ENCODE measurements at places on chromosomes 6 and 20.
A peak's percentile ranks its signal among the peaks of the same experiment; 100 is the strongest.

GRCh38 chr6:164925681-164926530 lies 383.5 kb downstream of the C6orf118 start:
- DNase-seq, result no peak

GRCh38 chr6:5078121-5078669 lies 6.9 kb upstream of the PPP1R3G start:
- no peak for DNase-seq

GRCh38 chr6:68891419-68891818 lies 256.3 kb downstream of the ADGRB3 start:
- DNase-seq, result no peak

GRCh38 chr6:44630125-44631028 lies 242.9 kb downstream of the CDC5L start:
- DNase-seq, result no peak

- peak; percentile 66 for DNase-seq
Observed at GRCh38 chr6:44223319-44224028, at the start of gene SLC29A1. Gene SLC29A1, plus strand, starts transcription at chr6:44223595. Its CDS starts 3,719 bp downstream, at chr6:44227314.

- no peak for DNase-seq
Observed at GRCh38 chr6:32244270-32244669, 20.4 kb upstream of the NOTCH4 start.

DNA sequence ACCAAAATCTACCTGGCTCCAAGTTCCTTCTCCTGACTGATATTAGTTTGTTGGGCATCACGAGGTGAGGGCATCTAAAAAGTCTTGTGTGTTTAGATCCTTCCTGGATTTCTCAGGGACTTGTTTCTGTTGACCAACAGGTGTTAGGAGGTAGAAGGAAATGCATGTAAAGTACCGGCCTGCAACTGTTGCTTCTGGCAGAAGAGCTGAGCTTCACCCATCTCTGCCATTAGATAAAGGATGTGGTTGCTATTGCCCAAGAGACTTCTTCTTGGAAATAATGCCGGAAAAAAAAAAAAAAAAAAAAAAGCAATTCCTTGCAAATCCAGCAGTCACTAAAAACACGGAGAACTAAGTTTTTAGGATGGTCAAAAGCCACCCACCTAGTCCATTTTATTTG lies 303.1 kb downstream of the CDH26 start:
- DNase-seq, result no peak

DNA sequence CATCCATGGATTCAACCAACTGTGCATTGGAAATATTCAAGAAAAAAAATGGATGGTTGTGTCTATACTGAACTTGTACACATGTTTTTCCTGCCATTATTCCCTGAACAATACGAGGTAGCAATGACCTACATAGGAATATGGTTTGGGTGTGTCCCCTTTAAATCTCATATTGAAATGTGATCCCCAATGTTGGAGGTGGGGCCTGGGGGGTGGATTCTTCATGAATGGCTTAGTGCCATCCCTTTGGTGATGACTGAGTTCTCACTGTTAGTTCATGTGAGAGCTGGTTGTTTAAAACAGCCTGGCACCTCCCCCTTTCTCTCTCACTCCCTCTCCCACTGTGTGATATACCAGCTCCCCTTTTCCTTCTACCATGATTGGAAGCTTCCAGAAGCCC lies 139.8 kb upstream of the BACH2 start:
- no peak for DNase-seq

DNA sequence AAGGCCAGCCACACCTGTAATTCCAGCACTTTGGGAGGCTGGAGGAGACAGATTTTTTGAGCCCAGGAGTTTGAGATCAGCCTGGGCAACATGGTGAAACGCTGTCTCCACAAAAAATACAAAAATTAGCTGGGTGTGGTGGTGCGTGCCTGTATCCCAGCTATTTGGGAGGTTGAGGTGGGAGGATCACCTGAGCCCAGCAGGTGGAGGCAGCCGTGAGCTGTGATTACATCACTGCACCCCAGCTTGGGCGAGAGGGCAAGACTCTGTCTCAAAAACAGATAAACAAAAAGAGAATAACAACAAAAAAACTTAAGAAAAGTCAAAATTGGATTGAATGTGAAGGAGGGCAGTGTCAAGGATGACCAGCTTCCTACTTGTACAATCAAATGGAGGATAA lies 2.9 kb downstream of the TPD52L1 start:
- no peak for DNase-seq

DNA sequence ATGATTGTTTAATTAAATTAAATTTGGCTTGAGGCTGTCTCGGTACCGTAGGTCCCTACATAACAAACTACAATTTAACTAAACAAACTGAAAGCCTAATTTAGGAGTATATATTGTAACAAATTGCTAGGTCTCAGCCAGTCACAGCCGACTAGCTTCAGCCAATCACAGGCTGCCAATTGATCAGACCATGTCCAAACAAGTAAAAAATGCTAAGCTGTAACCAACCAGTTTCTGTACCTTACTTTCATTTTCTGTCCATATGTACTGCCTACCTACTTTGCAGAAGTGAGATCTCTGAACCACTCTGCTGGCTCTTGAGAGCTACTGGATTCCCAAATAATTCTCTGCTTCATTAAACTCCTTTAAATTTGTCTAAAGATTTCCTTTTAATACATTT lies 648.0 kb upstream of the GJE1 start:
- no peak for DNase-seq

DNA sequence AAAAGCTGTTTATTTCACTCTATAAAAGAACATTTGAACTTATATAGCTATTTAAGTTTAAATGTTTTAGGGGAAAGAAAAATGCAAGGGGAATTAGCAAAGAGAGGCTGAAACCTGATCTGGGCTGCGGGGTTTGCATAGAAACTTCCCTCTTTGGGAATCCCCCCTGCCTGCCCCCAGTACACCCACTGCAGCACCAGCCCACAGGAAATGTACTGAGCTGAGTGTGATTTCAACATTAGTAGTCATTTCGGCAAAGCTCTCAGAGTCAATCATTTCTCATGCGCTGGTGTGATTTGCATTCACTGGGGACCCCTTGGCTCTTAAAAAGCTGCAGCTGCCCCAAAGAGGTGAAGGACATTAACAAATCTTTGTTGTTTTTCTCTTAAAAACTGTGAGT lies 859.4 kb downstream of the MAFB start:
- DNase-seq, result no peak

GRCh38 chr6:45687570-45687969 lies 309.8 kb upstream of the SUPT3H start:
- DNase-seq, result no peak

DNA sequence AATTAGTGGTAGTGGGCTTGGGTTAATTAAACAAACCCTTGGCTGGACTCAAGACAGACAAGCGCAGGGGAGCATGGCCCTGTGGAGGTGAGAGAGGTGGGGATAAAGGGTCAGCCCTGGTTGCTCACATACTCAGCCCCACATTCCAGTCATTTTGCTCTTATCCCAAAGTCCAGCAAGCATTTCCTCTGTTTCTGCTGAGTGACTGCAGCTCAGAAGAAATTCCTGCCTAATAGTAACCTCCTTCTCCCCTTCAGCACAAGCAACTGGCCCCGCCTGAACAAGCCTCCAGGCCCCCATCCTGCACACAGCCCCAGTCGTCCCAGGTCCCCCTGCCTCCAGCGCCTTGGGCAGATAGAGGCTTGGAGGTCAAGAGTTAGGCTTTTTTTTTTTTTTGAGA lies 3.6 kb upstream of the TFEB start:
- DNase-seq, result no peak

- no peak for DNase-seq
Observed at GRCh38 chr6:6694825-6695624, 106.5 kb downstream of the LY86 start.

DNA sequence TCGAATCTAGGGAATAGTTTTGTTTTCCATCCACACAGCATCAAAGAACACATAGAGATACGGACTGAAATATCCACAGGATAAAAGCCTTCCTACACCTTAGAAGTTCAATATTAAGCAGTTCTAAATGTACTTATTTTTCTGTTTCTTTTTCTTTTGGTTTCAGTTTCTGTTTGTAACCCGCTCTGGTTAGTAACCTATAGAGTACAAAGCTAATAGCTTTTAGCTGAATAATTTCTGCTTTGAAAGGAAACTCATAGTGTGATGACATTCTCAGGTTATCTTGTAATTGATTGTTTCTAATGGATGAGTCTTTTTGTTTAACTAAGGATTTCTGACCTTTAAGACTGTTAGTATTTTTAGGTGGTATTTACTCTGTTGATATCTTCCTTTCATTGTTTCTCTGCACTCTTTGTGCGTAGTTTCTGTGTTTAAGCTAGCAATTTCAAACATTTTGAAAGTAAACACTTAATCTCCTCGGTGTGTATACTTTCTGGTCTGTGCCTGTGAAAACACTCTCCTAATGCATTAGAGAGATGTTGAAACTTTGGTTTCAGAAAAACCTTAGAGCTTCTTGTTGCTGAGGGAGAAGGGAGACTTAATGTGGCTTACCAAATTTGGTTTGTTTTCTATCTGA lies 385.5 kb downstream of the HDGFL1 start:
- DNase-seq, result no peak

- no peak for DNase-seq
Observed at GRCh38 chr6:147648916-147649315, 140.4 kb downstream of the SAMD5 start.

DNA sequence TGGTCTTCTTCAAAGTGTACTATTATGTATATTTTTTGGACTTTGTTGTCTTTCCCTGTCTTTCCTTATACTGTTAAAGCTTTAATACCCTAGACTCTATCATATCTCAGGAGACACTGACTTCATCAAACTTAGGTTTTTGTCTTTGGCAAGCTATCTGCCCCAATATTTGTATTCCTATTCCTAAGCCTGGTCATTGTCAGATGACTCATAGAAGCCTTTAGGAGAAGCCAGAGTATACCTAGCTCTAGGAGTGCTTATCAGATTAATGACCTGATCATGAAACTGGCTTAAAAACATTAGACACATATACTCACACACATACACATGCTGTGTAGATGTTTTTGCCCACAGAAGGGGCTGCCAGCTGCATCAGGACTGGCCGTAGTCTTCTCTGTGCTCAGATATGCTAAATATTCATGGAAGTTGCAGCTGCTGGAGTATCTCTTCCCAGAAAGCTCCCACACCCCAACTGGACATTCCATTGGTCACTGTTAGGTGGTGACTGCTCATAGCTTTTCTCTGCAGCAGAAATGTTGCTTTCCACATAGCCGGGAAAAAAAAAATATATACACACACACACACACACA lies 102.0 kb downstream of the ANKS1A start:
- DNase-seq, result no peak

DNA sequence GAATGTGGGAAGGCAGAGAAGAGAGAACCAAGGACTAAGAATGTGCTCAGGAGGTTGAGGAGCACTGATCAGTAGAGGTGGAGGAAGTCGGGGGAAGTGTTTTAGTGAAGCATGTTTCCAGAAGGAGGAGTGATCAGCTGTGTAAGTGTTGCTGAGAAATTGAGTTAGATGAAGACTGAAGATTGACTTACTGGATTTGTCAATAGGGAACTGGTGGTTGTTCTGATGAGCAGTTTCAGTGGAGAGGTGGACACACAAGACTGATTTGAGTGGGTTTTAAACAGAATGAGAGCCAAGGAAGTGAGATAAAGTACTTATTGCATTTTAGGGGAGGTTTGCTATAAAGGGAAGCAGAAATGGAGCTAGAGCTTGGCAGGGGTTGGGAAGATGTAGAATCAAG lies 182.6 kb downstream of the CDKAL1 start:
- DNase-seq, result no peak

GRCh38 chr6:160071805-160072690 lies 49.6 kb upstream of the SLC22A1 start:
- no peak for DNase-seq

GRCh38 chr6:17096096-17096495 lies 5.8 kb upstream of the STMND1 start:
- DNase-seq, result no peak

- no peak for DNase-seq
Observed at GRCh38 chr20:48818481-48818987, 9.3 kb downstream of the PREX1 start.

DNA sequence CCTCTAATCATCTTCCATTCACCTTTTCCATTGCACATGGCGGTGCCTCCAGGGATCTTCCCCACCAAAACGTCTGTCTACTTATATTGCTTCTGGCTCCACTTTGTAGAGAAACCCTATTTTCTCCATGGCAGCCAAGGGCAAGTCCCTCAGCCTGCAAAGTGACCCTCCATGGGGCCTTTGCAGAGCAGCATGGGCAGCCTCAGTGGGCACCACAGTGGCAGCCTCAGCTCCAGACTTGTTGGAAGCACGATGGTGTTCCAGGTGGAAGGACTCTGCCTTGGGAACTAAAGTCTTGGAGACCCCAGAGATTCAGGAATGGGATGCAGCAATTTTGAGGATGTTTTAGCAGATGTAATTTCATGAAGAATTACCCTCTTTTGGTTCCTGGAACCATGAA lies 18.5 kb upstream of the CCR6 start:
- no peak for DNase-seq

All from activated CD4-positive, CD25-positive, alpha-beta regulatory T cell treated with anti-CD3 and anti-CD28 coated beads, Interleukin-2, amount 50 U/mL, for 16 hours (primary cell).